A549 treated with ZK216348 at 1 μM for 4 hours (cell line): ENCODE measurements at places on chromosomes 6 and 20. TPM values are rescaled to one million over a fixed set of nuclear protein-coding genes. Genes with fewer than 3 reads are reported as not detected.

Gene SENP6
- 22.3 to 45.6 TPM (median 33.8 TPM) in 5 replicates for total RNA-seq

Gene ABHD16B
- not detected in 5 replicates for total RNA-seq

Gene TAP1
- total RNA-seq = 28.3 to 38.6 TPM (median 34.4 TPM) in 5 replicates

Gene CAP2
- total RNA-seq = 11.3 to 14.7 TPM (median 12.5 TPM) in 5 replicates

Gene TNFRSF6B
- total RNA-seq = 0.33 to 1.4 TPM (median 0.86 TPM) in 5 replicates

Gene FBXO9
- 30.3 to 35.6 TPM (median 34.9 TPM) in 5 replicates for total RNA-seq

Gene MUCL3
- total RNA-seq = 0.08 to 0.17 TPM (median 0.10 TPM) in 5 replicates

Gene TGM2
- 309 to 541 TPM (median 445 TPM) in 5 replicates for total RNA-seq

Gene C20orf96
- total RNA-seq = 9.9 to 12.6 TPM (median 11.5 TPM) in 5 replicates

Gene MYB
- total RNA-seq = 0.52 to 1.1 TPM (median 0.77 TPM) in 5 replicates

Gene OLIG3
- total RNA-seq = not detected in 5 replicates

Gene KIAA0408
- 5.6 to 8.2 TPM (median 5.8 TPM) in 5 replicates for total RNA-seq

Gene OR10C1
- total RNA-seq = not detected in 5 replicates

Gene OTOR
- not detected in 5 replicates for total RNA-seq

Gene REM1
- 0.18 to 0.87 TPM (median 0.29 TPM) in 5 replicates for total RNA-seq

Gene THEMIS
- not detected in 5 replicates for total RNA-seq

Gene COL20A1
- total RNA-seq = 0.47 to 1.3 TPM (median 0.83 TPM) in 5 replicates

Gene SAPCD1
- total RNA-seq = 3.7 to 5.9 TPM (median 4.9 TPM) in 5 replicates

Gene BPIFB4
- total RNA-seq = not detected in 5 replicates

Gene PACSIN1
- total RNA-seq = 0.06 to 0.17 TPM in 2 of 5 replicates, not detected in the others

Gene CD24
- total RNA-seq = 217 to 292 TPM (median 287 TPM) in 5 replicates

Gene PRR18
- total RNA-seq = 0.09 to 0.54 TPM (median 0.21 TPM) in 4 of 5 replicates, not detected in the other

Gene LAMA4
- 0.71 to 1.4 TPM (median 1.2 TPM) in 5 replicates for total RNA-seq

Gene SNX3
- total RNA-seq = 64.9 to 125 TPM (median 110 TPM) in 5 replicates

Gene RSPH9
- 0.13 to 0.31 TPM (median 0.24 TPM) in 5 replicates for total RNA-seq

Gene CLDN20
- total RNA-seq = not detected in 5 replicates

Gene IRF4
- 0.15 to 2.0 TPM (median 0.40 TPM) in 5 replicates for total RNA-seq

Gene VSTM2L
- total RNA-seq = 10.6 to 19.8 TPM (median 15.5 TPM) in 5 replicates

Gene ZNF334
- total RNA-seq = not detected in 5 replicates

Gene RBBP8NL
- total RNA-seq = 0.28 to 0.56 TPM (median 0.34 TPM) in 5 replicates

Gene HLA-DRB1
- not detected in 5 replicates for total RNA-seq

Gene SEL1L2
- total RNA-seq = not detected in 5 replicates

Gene DACT2
- total RNA-seq = 0.14 to 0.27 TPM (median 0.15 TPM) in 5 replicates

Gene AVP
- not detected in 5 replicates for total RNA-seq

Gene VSX1
- total RNA-seq = 0.89 to 1.2 TPM (median 1.0 TPM) in 5 replicates
